Stimulated activated CD8-positive, alpha-beta memory T cell treated with anti-CD3 and anti-CD28 coated beads, Interleukin-2, amount 100 ng/mL, for 1 hour (primary cell): ENCODE measurements at places on chromosomes 12 and 14.

DNA sequence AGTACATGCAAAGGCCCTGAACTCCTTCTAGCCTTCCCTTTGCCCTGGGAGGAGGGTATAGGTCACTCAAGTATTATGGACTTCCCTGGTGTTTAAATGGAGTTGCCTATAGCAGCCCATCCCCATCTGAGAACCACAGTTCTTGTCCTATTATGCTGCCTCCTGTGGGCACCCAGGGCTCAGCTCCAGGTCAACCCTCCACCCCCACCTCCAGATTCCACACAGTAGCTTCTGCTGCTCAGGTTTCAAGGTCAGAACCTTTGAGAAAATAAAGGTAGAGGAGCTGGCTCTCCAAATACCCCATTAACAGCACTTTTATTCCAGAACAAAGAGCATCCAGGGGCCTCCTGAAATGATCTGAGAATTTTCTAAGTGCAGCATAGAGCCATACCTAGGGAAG lies 57.4 kb downstream of the ACTN1 start:
- no peak for DNase-seq

DNA sequence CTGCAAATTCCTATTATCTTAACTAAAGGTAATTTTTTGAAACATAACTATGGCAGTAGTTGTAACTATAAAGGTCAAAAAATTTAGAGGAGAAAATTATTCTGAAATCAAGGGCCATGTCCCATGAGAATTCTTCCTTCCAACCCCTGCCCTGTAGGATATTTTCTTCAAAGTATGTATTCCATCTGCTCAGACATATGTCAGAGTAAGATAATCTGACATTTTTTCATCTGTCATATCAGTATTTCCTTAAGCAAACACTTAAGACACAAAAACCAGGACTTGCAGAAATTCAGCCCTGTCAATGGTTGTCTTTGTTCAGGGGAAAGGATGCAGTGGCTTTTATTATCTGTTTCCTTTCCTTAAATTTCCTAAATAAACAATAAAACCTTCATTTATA lies 36.3 kb downstream of the ACSS3 start:
- DNase-seq, result no peak

- no peak for DNase-seq
Measured at GRCh38 chr12:56414401-56414800, 34.8 kb downstream of the TIMELESS start.

DNA sequence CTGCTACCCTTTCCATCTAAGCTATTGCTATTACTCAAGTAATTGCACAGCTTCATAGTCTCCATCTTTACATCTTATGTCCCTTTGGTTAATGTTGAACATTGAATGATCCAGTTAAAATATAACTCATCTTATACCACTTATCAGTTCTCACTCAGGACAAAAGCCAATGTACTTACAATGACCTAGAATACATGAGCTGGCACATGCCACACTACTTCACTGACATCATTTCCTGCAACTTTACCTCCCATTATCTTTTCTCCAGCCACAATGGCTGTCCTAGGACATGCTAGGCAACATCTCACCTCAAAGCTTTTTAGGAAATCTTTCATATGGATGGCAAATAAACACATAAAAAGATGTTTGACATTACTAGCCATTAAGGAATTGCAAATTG lies 309.2 kb downstream of the FOXG1 start:
- DNase-seq, result no peak

DNA sequence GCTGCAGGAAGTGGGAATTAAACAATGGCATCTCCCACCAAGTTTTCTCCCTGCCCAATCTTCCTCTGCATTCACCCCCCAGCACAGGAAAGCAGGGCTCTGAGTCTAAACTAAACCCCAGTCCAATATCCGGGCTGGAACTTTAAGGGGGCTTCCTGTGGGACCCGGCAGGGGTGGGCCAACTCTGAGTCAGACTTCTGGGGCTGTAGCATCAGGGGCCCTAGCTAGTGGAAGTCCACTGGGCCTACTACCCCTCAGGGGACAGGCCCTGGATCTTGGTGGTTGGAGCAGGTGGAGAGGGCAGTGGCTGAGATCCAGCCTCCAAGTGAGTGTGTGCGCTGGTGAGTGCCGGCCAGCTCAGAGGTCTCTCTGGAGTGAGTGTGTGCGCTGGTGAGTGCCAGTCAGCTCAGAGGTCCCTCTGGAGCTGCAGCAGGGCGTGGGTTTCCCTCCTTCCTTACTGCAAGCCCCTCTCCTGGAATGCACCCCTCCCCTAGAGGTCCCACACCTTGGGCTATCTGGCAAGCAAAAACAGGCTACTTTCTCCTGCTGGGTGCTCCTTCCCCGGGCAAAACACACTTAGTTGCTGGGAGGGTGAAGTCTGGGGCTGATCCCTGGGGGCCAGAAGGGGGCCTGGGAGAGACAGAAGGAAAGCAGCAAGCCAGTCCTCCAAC lies 5.6 kb upstream of the LHX5 start:
- DNase-seq, result no peak

DNA sequence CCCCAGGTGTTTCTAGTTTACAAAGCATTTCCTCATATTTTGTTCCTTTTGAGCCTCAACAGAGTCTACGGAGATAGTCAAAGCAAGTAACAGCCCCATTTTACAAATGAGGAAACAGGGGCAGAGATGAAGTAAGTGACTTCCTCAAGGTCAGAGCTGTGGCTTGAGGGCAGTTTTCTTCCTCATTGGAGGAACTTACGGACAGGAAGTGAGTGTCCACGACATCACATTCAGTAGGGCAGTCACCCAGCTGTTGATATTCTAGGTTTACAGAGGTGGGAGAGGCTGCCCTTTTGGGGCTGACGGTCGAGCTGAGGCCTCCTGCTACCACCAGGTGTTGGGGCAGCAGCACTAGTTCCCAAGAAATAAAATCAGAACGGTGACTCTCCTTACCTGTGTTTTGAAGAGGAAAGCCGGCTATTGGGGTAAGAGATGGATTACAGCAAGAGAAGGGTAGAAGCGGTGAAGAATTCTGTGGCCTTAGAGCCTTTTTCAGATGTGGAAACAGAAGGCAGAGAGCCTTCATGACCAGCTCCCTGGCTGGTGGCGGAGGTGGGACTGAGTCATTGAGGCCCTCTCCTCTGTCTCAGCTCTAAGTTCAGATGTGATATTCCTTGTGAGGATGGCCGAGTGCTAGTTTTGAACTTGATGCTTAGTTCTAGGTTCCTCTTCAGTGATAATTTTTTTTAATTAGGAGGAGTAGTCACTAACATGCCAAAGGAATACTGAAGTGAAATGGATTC lies 41.7 kb downstream of the SUSD6 start:
- DNase-seq, result no peak

DNA sequence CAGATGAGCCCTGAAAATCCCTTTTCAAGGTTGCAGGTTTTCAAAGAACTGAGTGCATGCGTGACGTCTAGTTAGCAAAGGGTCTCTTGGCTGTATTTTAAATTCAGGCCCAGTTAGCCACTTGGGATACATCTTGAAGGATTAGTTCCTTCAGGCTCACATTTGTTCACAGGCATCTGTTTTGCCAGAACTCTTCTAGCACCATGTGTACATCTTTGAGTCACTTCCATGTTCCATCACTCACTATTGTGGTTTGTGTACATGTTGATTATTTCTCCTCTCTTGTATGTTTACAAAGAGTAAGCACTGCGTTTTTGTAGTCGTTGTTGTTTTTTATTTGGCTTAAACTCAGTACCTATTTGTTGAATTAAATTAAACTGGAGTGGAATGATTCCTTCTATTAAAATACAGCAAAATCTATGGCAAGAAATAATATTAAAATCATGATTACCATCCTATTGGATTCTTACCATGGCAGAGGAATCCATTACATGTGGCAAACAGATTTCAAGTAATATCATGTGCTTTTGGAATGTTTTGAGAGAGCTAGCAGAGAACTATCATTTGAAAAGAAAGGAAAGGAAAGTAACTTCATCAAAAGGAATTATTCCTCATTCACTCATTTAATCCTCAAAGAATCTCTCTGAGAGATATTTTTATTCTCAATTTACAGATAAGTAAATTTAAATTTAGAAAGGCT lies 438.9 kb upstream of the FAR2 start:
- DNase-seq, result no peak

DNA sequence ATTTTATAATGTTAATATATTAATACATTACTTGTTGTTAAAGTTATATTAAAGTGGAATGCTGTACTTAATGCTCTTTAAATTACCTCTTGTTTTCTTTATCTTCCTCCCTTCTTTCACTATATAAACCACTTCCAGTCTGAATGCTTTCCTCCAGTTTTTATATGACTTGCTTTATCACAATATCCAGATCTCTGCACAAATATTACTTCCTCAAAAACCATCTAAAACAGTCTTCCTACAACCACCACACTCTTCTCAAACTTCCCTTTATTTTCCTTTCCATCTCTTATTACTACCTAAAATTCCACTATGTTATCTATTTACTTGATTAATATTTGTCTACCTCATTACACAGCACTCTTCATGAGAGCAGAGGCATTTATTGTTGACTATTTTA lies 956.6 kb downstream of the LRFN5 start:
- DNase-seq, result no peak

DNA sequence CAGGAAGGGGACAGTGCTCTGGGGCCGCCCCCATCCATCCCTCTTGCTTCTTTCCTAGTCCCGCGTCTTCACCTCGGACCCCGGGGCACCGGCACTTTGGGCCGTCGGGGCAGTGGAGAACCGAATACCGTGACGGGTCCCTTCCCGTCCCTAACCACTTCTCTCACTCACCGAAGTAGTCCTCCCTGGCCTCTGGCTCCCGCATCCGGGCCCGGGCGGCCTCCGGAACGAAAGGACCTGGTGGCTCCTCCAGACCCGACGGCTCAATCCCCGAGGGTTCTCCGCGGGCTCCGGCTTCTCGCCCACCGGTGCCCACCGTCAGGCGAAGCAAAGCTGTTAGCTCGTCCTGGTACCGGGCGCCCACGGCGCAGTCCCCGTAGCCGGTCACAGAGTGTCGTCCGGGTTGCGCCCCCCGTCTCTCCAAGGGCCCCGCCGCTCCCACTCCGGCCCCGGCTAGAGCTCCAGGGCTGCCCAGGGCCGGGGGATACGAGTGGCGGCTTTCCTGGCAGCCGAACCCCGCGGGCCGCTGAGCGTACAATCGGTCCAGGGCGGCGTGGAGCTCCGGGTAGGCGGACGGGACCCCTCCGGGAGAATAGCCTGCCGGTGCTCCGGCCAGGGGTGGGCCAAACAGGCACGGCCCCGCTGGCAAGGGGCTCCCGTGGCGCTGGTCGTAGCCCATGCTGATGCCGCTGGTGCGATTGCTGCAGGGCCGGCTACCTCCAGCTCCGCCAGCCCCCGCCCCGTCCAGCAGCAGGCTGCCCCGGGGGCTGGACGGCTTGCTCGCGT lies 1.1 kb downstream of the AJUBA start:
- no peak for DNase-seq

- no peak for DNase-seq
Measured at GRCh38 chr14:93381644-93382043, 34.7 kb downstream of the COX8C start.
